ENCODE measurements at places on chromosomes 2 and 18.

DNA sequence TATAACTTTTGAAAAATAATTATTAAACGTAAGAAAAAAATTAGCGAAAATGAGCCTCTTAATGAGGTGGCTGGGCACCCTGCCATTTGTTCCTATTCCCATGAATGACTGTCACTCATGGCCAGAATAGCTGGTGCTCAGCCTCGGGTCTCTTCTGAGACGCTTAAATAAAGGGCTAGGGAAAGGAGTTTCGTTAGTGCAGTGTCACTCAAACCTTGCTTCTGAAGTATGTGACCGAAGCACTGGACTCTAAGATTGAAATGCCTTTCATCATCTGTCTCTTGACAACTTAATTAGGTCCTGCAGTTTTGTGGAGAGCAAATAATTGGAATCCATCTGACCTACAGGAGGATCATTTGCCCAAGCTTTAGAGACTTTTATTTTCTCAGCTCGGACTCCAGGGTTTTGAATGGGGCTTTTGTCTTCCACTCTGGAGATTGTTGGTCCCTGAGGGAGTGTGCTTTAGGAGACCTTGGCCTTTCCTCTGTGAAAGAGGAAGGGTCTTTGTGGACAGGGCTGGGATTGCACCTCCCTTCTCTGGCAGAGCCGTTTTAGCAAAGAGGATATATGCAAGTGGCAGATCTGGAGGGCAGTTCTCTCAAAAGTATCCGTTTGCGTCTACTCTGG lies 42.3 kb upstream of the FHOD3 start:
- DNase-seq = no peak

DNA sequence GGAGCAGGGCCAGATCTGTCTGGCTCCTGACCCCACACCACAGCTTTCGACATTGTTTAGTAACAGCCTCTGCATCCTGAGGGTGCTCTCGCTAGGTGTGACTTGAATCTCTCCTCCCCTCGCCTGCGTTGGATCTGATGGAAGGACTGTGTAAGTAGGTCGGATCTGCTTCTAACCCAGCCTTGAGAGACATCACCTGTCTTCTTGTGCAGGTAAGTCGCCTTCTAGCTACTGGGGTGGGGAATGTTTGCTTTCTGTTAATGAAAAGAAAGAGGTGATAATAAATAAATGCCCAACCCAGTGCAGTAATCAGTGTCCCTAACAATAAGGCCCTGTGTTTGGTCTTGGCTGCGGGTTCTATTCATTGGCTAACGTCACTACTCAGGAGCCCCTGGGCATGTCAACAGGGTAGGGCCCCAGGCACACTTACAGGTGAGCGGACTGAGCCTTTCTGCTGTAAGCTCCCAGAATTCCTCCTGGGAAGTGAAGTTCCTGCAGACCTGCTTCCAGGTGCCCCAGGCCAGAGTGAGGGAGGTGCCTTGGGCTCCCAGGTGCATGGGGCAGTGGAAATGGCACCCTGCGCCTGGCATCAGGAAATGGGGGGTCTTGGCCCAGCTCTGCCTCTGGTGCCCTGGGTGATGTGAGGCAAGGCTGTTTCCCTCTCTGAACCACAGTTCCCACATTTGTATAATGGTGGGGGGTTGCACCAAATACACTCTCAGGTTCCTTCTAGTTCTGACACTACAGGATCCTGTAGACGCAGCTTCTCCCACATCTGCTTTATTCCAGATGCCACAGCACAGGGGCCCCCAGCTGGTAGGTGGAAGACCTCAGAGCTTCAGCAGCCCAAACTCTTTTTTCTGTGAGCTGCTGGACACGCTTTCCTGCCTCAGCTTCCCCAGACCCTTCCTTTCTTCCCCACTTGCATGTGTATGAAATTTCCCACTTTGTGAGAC lies 11.2 kb upstream of the FOSL2 start:
- no peak for DNase-seq

DNA sequence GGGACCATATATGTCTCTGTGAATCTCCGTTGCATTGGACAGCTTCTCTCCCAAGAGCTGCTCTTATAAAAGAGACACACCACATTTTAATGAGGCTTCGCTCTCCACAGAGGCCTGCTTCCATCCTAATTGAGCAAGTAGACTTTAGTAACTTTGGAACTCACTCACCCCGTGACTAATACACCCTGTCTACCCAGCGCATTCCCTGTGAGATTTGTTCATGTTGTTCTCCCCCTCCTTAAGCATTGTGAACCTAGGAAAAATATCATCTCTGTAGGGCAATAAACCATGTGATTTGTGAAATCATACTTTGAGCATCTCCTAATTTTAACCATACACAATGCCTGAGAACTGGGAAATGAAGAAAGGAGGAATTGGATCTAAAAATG lies 56.9 kb downstream of the MCFD2 start:
- no peak for DNase-seq

GRCh38 chr2:112048887-112049286 lies 6.2 kb upstream of the TMEM87B start:
- DNase-seq = no peak

- no peak for DNase-seq
Observed at GRCh38 chr2:105375001-105375561, 23.8 kb downstream of the FHL2 start.

DNA sequence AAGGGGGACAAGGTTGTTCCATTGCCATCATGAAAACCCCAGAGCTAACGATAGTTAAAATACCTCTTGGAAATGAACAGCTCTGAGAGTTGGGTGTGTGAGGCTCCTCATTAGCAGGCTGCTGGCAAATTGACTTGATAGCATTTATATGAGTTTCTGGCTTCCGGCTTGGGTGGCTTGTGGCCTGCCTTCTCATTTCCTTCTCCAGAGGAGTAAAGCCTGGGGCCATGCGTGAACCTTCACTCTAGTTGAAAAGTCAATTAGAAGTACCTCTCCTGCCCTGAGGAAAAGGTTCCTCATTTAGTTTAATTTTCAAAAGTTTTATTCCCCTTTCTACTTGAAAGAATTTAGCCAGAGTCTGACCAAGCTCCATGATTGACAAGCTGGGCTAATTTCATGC lies 67.1 kb downstream of the MGAT5 start:
- peak; percentile 19 for DNase-seq

DNA sequence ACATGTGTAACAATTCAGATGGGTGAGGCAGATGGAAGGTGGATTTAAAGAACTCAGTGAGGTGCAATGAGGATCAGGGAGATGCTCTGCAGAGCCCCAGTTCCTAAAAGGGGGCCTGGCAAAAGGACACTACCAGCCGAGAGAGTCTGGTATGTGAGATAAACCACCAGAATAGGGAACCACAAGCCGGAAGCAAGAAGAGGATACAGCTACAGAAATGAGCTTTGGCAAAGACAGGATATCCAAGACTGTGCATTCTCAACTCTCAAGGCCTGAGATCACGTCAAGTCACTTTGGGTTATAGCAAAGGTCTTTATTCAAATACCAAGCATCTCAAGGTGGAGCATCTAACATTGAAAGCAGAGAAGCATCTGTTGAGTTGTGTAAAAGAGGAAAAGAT lies 293.5 kb downstream of the ARHGAP15 start:
- no peak for DNase-seq

- DNase-seq = no peak
Observed at GRCh38 chr2:30990176-30990575, 148.1 kb downstream of the GALNT14 start.

DNA sequence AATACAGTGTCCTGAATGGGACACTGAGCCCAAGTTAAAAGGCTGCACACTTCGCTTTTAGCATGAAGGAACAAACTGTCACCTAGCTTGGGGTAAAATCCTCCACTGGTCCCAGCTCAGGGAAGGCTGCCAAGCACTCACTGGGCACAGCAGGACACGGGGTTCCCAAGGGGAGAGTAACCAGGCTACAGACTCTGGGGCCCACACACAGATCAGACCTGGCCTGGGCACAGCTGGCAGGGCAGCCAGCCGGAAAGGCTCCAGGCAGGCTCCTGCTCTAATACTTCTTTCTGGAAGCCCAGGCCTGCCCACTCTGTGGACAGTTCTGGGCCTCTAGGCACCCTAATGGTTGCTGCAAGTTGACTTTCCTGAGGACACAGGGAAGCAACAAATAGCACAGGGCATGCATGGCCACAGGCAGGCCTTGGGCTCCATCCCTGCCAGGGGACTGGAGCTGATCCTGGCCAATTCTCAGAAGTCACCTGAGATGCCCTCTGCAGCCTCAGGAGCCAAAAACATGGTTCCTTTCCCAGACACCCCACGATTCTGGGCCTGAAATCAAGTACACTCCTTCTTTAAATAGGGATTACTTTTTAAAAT lies 18.7 kb upstream of the SULT1C3 start:
- DNase-seq = no peak

- DNase-seq = no peak
Observed at GRCh38 chr2:156005999-156006712, 326.4 kb downstream of the NR4A2 start.

GRCh38 chr2:73063909-73064875 lies 7.3 kb downstream of the SFXN5 start:
- DNase-seq = no peak

Data from stimulated activated CD4-positive, alpha-beta T cell treated with anti-CD3 and anti-CD28 coated beads, Interleukin-2, amount 100 ng/mL, for 4 hours (primary cell).